Immature natural killer cell (primary cell): ENCODE measurements at places on chromosomes 12 and 14. TPM values are rescaled to one million over a fixed set of nuclear protein-coding genes. Genes with fewer than 3 reads are reported as not detected.

Gene CD4
- 6.6 TPM for polyA plus RNA-seq

Gene METAP2
- polyA plus RNA-seq, result 35.3 TPM

Gene NKX2-1
- polyA plus RNA-seq, result not detected

Gene IL23A
- 0.40 TPM for polyA plus RNA-seq

Gene RILPL1
- not detected for polyA plus RNA-seq

Gene LALBA
- polyA plus RNA-seq, result not detected

Gene GPR33
- polyA plus RNA-seq, result not detected

Gene PKP2
- polyA plus RNA-seq, result 0.21 TPM

Gene IL26
- not detected for polyA plus RNA-seq

Gene SPTB
- not detected for polyA plus RNA-seq

Gene DACT1
- polyA plus RNA-seq, result not detected

- DNase-seq, result no peak
These were observed 92.9 kb downstream of the SLCO1B1 start for GRCh38 chr12:21223930-21224329.

GRCh38 chr12:13097491-13098011, 5.9 kb downstream of the GSG1 start:
- no peak for DNase-seq

DNA sequence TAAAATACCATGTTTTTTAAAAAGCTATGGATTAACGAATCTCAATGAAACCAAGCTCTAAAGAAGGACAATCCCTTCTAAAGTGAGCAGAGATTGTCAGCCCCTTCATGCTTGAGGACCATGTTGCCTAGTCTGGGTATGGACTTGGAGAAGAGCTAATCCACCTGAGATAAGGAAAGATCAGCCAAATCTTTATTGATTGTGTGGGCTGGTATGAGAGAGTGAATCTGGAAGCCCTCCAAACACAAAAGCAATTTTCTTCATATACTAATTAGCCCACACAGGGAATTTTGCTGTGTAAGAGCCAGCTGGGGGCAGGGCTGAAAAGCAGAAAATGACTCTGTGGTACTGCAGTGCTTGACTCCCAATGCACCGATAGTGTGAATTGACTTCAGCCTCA, 47.4 kb upstream of the DICER1 start:
- DNase-seq, result no peak

DNA sequence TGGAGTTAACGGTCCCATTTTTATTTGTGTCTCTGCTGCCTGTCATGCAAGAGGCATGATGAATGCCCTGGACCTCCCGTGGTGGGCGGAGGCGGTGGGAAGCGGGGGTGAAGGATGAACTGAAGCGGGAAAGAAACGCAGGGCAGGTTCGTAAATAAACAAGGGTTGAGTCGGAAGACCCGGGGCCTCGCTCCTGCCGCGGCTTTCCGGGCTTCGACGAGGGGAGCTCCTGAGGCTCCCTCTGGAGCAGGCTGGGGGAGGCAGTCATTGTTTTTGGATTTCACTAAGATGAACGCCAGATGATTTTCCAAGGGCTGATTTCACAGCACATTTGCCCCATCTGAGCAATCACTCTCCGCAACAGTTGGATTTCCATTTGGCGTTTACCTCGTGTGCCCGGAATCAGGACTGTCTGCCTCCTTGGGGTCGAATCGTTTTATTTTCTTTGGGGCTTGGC, 130.2 kb downstream of the SLC38A6 start:
- no peak for DNase-seq

DNA sequence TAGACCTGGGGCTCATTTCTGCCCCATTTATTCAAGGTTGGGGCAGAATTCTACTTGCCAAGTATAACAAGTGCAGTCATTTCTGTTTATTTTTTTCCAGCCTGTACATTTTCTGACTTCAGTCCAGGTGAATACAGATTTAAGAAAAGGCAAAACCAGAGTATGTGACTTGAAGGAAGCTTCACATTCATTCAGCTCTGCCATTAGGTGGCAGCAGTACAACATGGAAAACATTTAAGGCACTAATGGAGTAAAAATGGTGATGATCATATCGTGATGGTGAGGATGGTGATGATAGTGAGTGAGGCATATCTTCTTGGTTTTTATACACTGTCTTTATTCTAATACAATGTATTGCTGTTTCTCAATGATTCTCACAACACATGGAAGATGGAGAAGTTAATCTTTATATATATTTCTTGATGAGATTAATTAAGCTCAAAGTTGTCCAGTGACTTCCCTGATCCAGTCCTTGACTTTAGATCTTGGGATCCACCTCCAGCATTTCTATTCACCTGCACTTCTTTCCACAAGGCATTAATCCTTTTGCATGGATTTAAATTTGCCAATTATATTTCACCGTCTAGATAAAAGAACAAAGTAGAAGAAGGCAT, 176.7 kb upstream of the SEL1L start:
- DNase-seq, result no peak

DNA sequence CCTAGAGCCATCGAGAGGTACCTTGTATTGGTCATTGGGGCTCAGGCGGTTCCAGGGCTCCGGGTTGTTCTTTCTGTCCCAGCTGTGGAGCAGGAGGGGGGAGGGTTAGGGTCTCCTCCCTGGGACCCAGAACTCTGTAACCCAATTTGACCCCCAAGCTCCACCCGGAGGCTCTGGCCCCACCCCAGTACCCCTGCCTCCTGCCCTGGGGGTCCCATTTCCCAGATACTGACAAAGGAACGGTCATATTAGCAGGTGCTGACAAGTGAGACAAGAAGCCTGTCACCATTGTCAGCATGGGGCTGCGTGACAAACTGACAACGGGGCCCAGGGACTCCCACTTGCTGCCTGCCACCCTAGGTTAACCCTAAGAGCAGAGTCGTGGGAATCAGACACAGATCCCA, 6.2 kb downstream of the SHMT2 start:
- DNase-seq, result no peak

DNA sequence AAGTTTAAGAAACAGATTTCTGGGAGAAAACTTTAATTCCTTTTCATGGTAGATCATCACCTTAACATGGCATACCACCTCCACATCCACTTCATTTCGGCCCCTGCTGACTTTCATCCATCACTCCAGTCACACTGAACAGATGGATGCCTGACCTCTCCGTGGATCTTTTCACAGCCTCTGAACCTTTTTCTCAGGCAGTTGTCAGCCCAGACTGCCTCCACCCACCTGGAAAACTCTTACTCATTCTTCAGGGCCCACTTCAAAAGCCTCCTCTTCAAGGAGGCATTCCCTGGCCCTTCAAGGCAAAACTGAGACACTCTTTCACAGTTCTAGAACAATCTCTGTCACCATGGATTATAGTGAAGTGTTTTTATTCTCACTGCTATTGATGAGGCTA, 52.9 kb downstream of the GXYLT1 start:
- DNase-seq, result no peak

- no peak for DNase-seq
These were observed 965 bp upstream of the SMOC1 start for GRCh38 chr14:69878251-69878650.

DNA sequence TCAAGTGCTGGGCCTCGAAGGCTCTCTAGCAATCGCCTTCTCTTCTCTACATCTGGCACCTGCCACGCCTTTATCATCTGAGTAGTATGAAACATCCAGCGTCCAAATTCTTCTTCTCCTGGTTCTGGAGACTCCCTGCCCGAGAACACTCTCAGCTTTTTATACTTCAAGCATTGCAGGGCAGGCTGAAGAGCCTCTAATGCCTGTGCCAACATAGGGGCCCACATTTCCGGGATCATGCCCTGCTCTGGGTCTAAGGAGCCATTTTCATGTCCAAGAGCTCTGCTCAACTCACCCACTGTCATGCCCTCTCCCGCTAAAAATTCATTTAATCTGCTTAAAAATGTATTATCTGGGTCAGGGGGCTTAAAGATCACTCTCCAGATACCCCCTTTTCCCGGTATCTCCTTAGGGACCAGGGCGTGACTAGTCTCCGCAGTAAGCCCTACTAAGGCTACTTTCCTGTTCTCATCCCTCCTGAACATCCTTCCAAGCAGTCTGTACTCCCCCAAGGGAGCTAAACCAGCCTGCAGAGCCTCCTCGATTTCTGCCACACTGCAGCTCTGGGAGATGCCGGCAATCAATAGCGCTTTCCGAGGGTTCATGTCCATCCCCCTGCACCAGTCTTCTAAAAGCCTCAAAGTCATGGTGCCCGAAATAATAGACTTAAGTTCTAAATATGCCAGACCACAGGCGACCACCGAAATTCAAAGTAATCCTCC, 940 bp downstream of the MOAP1 start:
- no peak for DNase-seq

GRCh38 chr12:58500399-58500798, 419.9 kb downstream of the LRIG3 start:
- DNase-seq, result no peak

- DNase-seq, result no peak
These were observed 32.1 kb upstream of the SLC38A1 start for GRCh38 chr12:46300910-46301309.

- no peak for DNase-seq
These were observed 2.0 kb downstream of the ASPG start for GRCh38 chr14:104087505-104087904.

- no peak for DNase-seq
These were observed 623 bp upstream of the C14orf132 start for GRCh38 chr14:96038558-96038919.

GRCh38 chr14:23578560-23579310, at the start of gene JPH4:
Gene JPH4, minus strand, starts transcription at chr14:23578790. Its CDS starts 1,337 bp downstream, at chr14:23577453.
- DNase-seq, result no peak

DNA sequence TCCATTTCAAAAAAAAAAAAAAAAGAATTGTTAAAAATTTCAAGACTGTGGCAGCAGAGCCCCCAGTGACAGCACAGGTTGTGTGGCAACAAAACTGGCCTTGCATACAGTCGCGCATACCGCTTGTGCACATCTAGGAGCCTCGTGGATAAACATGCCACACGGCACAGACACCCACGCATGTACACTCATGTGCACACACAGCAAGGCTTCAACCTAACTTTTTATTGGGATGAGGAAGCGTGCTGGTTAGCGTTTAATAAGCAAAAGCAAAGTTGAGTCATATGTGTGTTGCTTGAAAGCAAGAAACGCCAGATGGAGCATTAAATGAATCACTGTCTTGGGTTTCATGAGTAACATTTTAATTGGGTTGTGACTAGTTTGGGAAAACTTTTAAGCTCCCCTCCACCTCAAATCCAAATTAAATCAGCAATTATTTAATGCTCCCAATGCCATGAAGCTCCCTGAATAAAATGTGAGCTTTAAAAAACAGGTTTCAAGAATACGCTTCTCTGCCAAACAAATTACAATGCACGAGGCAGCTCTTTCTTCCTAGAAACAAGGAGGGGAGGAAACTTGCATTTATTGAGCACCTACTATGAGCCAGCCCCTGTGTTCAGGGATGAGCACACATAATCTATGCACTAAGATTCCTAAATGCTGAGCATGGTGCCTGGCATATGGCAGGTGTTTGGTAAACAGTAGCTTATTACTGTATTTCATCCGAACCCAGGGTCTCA, 35.7 kb upstream of the EML1 start:
- DNase-seq, result no peak

GRCh38 chr12:6222078-6222654, 22.0 kb downstream of the CD9 start:
- DNase-seq, result no peak

- DNase-seq, result no peak
These were observed 870 bp upstream of the TBPL2 start for GRCh38 chr14:55441286-55441685.

DNA sequence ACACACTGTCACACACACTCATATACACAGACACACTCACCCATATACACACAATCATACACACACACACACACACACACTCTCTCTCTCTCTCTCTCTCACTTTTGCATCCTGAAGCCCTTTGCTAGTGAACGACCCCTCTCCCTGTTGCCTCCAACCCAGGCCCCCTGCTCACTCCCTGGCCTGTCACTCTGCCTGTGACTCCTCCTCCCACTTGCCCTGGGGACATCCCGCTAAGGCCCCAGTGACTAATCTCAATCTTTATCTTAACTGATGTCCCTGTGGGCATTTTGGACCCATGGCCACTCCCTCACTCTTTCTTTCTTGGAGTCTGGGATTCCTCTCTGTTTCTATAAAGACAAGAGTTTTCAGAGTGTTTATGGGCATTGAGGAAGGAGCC, 10.9 kb upstream of the DLK1 start:
- no peak for DNase-seq

GRCh38 chr12:94588346-94588745, 62.0 kb downstream of the TMCC3 start:
- DNase-seq, result no peak

- DNase-seq, result no peak
These were observed 74.7 kb downstream of the RPS6KA5 start for GRCh38 chr14:90985601-90986242.

DNA sequence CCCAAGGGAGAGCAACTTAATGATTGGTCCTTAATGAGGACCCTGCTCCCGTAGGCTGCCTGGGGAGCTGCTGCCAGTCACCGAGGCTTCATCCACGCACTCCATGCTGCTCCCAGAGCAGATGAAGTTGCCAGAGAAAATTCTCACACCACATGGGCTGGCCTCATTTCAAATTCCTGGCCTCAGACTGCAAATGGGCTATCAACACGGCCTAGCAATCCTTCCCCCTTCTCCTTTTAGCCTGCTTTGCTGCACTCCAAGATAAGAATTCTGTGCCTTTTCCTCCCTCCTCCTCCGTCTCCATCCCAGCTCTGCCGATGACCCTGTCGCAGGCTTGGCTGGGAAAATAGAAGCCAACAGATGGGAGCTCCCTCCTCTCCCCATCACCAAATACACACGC, 10.8 kb upstream of the DGLUCY start:
- DNase-seq, result no peak

DNA sequence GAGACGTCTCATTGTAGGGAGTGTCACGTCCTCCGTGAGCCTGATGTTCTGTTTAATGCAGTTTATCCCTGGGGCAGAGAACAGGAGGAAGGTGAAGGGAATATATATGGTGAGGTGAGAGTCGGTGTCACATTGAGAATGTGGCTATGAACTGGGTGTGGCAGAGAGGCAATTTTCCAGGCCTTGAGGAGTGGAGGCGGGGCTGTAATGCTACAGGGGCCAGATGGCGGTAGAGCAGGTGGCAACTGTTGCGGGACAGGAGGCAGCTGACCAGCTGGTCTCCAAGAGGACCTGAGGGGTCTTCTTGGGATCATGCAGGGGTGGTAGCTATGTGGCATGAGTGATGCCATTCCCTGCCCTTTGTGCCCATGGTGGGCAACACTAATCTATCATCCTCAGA, 59.6 kb downstream of the CACNA1C start:
- DNase-seq, result no peak

DNA sequence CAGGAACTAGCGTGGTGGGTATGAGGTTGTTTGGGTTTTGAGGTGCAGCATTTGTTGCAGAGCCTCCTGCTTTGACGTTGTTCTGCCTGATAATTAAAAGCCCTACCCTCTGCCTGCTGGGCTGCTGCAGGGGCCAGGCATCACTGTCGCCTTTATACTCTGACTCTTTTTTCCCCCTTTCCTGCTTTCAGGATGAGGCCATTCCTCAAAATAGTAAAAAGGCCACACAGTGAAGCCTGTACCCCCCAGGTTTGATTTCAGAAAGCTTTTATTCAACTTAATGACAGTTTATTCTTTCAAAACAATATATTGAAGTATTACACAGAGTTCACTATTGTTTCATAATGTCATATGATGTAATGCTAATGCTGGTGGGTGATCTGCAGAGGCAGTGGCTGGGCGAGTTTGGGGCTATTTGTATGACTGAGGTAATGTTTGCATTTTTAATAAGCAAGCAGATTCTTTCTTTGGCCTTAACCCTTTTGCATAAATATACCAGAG, 9.1 kb downstream of the BORCS5 start:
- DNase-seq, result no peak

GRCh38 chr14:80587096-80587724, 354.3 kb downstream of the CEP128 start:
- no peak for DNase-seq
